ENCODE measurements at places on chromosomes 6 and 20.

DNA sequence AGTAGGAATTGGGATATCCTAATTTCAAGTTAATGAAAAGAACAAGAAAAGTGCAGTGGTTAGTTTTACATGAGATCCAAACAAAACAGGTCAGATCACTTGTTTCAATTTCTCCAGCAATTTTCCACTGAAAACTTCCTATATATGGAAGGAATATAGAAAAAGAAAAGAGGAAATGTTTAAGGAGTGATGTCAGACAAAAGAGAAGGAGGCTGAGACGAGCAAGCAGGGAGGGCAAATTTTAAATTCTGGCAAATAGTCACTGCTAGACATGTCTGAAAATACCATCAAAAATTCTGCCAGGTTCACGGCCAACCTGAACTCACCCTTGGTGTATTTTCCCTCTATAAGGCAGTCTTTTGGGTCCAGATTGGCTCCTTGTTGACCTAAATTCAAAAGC is 9.5 kb upstream of the NUP153 start:
- DNase-seq = no peak

GRCh38 chr6:27451660-27452390 is 21.1 kb downstream of the ZNF184 start:
- no peak for DNase-seq

GRCh38 chr6:99951016-99951805 is 42.8 kb downstream of the MCHR2 start:
- DNase-seq = no peak

DNA sequence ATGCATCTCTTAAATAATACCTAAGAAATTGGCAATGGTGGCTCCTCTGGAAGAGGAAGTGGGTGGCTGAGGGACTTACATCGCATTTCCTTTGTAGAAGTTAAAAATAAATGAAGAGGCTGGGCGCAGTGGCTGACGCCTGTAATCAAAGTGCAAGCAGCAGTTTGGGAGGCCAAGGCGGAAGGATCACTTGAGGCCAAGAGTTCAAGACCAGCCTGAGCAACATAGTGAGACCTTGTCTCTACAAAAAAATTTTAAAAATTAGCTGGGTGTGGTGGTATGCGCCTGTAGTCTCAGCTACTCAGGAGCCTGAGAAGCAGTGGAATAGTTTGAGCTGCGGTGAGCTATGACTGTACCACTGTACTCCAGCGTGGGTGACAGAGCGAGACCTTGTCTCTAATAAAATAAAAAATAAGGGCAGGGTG is 12.2 kb upstream of the NCOA3 start:
- peak; percentile 58 for DNase-seq

DNA sequence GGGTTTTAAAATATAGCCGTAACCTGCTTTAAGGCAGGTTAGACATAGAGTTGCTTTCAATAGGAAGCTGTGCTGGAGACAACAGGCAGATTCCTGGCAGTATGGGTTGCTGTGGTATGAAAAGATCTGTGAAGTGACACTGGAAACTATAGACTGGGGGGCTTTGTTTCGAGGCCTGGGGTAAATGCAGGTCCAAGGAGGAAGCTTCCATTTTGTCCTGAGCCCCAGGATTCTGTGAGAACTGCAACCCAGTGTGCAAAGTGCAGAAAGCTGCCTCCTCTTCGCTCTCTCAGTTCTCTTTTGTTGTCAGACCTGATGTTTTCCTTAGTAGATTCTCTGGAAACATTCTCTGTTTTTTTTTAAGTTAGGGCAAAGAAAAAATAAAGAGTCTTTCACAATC is 86.9 kb downstream of the LYRM4 start:
- DNase-seq = no peak

DNA sequence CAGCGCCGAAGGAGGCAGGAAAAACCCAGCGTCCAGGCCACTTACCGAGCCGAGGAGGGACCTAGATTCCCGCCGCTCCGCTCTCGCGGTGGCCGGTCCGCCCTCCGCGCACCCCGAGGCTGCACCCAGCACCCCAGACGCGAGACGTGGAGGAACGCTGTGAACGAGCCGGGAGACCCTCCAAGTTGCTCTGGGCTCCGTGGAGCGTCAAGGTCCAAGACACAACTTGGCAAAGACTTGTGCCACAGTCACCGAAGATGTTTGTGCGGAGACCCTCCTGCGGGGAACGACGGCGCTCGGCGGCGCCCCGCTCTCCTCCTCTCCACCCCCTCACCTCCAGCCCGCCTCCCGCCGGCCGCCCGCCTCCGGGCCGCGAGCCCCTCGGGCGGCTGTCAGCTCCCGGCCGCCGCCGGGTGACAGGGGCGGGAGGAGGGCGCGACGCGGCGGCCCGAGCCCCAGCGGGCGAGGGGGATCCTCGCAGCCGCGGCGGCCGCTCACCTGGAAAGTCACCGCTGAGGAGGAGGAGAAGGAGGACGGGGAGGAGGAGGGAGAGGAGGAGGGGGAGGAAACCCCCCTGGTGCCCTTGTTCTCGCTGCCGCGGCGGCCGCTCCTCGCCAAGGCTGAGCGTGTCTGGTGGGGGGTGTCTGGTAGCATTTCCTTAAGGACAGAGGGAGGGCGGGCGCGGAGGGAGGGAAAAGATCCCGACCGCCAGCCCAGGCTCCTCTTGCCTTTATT is 637 bp upstream of the HIVEP2 start:
- DNase-seq = peak; percentile 19

DNA sequence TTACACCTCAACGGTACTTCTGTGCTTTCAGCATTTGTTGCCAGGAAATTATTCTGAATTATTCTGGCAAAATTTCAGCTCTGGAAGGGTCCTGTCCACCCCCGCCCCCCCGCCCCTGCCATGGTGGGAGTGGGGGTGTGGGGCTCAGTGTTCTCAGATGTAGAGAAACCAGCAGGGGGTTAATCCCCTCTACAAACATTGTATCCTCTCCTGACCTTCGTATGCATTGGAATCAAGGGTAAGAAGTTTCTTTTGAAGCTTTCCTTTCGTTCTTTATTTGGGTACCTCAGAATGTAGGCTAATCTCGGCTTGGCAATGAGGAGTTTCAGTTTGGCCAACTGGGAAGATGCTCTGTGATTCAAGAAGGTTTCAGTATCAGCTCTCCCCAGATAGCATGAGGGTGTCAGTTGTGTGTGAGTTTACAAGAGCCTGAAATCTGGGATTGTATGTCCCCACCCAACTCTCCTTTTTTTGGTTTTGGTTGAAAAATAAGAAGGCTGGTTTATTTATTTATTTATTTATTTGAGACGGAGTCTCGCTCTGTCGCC is 25.5 kb upstream of the OLIG3 start:
- DNase-seq = no peak

- no peak for DNase-seq
These were observed 79.3 kb downstream of the PLG start for GRCh38 chr6:160781298-160781697.

DNA sequence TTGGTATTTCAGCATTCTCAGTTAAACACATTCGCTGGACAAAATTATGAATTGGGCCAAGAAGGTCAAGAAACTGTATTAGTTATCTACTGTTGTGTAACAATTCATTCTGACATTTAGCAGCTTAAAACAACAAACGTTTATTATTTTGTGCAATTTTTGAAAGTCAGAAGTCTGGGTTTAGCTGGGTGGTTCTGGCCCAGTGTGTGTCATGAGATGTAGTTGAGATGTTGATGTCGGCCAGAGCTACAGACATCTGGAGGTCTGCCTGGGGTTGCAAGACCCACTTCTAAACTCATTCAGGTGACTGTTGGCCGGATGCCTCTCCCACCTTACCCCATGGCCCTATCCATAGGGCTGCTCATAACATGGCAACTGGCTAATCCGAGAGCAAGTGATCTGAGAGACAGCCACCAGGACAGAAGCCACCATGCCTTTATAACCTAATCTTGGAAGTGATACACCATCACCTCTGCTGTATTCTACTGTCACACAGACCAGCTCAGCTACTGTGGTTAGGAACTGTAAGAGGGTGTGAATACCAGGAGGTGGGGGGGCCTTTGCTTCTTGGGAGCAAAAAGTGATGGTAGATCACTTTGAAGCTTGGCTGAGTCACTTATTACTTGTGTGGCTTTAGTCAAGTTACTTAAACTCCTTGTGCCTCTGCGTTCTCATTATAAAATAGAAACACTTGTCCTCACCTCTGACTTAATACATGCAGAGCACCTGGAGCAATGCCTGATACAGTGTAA is 217.0 kb upstream of the MYLIP start:
- DNase-seq = no peak

- no peak for DNase-seq
These were observed 80.1 kb downstream of the CD164 start for GRCh38 chr6:109302176-109302575.

GRCh38 chr6:113654396-113654795 is 202.7 kb upstream of the MARCKS start:
- DNase-seq = no peak

DNA sequence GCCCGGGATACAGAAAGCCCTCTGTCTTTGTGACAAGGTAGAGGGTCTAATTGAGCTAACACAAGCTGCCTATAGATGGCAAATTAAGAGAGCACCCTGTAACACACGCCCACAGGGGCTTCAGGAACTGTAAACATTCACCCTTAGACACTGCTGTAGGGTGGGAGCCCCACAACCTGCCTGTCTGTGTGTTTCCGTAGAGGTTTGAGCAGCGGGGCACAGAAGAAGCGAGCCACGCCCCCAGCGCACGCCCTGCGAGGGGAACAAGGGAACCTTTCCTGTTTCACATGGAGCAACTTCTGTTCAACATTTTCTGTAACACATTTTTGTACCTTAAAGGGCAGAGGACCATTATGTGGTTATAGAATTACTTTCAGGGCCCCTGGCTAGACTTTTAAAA is 231.7 kb upstream of the EXOC2 start:
- DNase-seq = no peak

GRCh38 chr6:155432293-155432692 is 23.3 kb downstream of the NOX3 start:
- no peak for DNase-seq

DNA sequence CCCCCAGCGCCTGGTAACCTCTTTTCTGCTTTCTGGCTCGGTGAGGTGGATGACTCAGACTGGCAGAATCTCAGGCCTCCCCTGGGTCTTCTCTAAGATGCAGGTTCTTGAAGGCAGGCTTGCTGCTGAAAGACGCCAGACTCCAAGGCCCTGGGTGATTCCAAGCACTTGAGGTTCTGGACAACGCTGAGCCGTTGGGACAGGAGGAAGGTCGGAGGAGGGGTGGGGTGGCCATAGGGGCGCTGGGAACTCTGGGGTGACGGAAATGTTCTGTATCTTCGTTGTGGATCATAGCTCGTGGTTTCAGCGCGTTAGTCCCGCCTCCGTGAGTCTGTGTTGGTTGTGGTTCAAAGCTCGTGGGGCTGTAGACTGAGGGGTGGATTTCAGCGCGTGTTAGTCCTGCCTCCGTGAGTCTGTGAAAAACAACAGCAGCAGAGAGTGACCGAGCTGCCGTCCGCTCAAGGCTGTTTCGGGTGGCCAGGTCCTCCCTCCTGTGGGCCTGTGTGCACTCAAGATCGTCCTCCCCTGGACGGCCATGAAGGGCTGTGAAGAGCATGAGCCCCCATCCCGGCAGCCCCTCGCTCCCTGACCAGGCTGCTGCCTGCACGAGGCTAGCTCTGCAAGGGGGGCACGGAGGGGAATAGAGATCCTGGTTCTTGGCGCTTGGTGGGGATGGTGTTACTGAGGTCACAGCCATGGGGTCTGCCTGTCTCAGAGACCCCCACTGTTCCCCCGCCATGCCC is 7.7 kb downstream of the NTSR1 start:
- DNase-seq = no peak

DNA sequence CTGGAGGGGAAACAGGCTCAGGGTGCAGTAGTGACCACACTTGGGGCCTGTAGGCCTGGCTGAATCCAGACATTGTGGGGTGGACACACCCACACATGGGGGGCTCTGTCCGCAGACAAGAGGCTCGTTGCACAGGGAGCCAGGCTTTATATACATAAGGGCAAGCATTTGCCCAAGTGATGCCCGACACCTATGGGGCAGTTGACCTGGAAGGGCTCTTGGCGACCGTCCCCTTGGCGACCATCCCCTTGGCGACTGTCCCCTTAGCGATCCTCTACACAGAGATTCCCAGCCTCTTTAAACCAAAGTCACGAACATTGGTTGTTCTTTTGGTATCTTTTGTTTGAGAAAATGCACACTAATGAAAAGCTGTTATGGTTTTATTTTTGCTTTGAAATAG is 2.7 kb downstream of the TOX2 start:
- DNase-seq = no peak

DNA sequence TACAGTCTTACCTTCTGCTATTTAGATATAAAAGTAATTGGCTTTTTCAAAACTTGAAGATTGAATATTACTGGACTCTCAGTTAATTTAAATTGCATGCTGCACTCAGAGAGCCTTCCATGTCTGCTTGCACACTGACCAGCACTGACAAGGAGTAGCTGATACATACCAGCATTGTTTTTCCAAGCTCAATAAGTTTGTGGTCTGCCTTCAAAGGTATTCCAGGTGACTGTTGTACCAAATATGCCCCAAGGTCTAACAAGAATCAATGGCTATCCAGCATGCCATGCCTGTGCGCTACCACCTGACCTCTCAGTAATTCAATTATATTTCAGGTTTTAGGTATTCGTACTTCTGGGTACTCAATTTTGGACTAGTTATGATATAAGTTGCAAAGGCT is 30.0 kb downstream of the BEND6 start:
- DNase-seq = no peak

DNA sequence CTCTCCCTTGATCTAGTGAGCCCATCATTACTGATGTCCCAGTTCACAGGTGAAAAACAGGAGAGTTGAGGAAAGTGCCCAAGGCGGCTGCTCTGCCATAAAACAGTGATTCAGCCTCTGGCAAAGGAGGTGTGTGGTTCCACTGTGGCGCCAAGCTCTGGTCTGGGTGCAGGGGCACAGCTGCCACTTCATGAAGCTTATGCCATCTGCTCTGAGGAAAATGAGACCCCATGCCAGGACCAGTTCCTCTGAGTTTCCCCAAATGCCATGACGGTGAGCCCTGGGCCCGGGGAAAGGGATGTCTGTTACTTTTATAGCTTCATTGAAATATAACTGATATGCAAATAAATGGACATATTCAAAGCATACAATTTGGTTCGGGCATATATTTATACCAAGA is 33.7 kb upstream of the ZBP1 start:
- DNase-seq = no peak

- no peak for DNase-seq
These were observed 11.0 kb downstream of the ZBP1 start for GRCh38 chr20:57609086-57609841.

DNA sequence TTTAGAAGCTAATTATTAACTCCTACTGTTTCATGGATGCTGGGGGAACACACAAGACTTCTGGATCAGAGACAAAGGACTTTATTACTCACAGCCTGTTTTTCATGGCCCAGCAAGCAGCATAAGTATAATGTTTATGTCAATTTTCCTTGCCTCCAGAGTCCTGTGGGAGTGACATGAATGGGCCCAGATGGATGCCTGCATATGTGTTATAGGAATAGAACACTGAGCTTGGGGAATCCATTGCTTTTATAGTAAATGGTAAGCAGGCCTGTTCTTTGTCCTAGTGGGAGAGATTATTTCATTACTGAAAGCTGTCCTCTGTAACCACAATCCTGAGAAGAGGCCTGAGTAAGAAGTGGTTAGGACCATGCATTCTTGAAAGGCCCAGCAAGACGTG is 25.6 kb downstream of the BLTP3A start:
- no peak for DNase-seq

GRCh38 chr6:35601331-35602132 is 87.2 kb downstream of the FKBP5 start:
- DNase-seq = no peak
